LHCN-M2 (cell line): ENCODE measurements at places on chromosomes 13 and 19.

DNA sequence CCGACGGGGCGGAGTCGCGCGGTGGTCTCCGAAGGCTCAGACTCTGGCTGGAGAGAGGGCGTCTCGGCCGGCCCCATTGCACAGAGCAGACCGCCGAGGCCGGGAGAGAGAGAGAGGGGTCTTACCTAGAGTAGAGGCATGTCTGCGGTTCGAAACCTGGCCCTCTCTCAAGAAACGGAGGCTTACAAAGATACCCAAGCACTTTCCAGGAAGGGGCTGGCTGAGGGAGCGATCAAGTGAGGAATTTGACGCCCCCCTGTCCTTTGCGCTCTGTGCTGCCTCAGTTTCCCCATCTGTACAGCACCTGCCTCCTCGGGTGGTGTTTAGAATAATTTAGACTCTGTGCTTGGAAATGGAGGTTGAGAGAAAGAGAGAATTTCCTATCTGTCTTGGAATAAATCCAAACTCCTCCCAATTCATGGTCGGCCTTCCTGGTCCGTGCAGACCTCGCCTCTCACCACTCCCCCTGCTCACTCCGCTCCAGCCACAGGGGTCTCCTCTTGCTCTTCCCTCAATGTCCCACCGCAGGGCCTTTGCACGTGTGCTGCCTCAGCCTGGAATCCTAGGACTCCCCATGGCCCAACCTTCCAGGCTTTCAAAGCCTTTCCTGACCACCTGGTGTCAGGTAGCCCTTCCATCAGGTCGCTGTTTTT is 658 bp upstream of the ISOC2 start:
- peak; percentile 41 for DNase-seq

DNA sequence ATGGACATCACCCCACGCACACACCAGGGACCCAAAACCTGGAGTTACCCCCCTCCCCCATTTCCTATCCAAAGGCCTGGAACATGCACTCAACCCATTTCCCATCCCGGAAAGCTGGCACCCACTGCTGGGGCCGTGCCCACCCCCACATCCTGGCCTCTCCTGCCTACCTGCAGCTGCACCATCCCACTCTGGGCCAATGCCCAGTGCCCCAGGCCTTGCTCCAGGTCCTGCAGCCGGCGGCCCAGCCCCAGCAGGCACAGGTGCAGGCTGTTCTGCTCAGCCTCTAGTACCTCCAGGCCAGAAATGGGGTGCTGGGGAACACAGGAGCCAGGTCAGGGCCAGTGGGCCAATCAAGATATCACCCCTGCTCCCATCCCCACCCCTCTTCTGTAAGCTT is 1.7 kb downstream of the SYNE4 start:
- DNase-seq, result no peak

GRCh38 chr13:50357586-50358118 is 342.4 kb downstream of the KCNRG start:
- DNase-seq, result peak; percentile 66

DNA sequence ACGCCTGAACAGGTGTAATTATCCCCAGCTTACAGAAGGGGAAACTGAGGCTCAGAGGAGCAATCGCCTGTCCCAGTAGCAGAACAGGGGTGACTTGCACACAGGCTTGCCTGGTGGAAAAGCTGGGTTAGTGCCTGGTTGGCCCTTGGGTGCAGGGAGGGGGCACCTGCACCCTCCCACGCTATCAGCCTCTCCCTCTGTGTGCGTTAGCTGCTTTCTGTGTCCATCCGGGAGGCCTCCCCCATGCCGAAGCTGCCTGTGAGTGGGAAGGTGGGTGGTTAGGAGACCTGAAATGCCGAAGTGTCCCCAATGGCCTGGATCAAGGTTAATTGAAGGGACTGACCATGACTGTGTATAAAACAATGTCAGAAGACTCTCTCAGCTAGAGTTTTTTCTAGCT is 295.0 kb downstream of the ZNF536 start:
- no peak for DNase-seq

DNA sequence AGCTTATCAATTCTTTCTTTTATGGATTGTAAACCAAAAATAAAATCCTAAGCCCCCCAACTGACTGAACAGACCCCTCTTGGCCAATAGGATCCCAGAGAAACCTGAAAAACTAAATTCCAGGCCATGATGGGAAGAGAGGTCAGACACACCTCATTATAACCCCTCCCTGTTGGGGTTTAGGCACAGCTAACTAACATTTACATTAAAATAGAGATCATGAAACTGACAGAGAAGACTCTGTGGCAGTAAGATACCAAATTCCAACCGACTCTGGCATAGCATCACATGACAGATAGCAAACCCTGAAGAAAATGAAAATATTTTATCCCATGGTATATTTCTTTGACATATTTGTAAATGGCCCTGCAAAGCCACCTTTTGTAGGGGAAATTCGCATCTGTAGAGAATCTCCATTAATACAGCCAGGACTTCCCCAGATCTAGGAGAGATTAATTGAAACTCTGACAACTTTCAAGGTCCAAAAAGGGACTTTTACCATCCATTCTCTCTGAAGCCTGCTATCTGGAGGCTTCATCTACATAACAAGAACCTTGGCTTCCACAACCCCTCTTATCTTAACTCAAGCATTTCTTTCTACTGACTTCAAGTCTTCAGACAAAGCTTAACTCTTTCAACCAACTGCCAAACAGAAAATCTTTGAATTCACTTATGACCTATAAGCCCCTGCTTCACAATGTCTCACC is 27.1 kb upstream of the GAS6 start:
- DNase-seq, result no peak

DNA sequence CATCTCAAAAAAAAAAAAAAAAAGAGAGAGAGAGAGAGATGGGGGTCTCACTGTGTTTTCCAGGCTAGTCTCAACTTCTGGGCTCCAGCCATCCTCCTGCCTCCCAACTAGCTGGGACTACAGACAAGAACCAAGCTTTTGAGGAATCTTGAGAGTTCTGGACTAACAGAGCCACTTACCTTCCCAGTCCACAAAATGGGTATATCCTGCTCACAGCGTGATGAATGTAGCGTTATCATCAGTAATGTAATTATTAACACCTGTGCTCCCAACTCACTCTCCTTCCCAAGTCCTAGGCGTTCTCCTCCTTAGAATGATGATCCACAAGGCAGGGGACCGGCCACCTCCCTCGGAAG is 4.6 kb upstream of the NANOS3 start:
- no peak for DNase-seq

- DNase-seq, result no peak
Observed at GRCh38 chr13:49956131-49956530, 20.0 kb upstream of the SPRYD7 start.

DNA sequence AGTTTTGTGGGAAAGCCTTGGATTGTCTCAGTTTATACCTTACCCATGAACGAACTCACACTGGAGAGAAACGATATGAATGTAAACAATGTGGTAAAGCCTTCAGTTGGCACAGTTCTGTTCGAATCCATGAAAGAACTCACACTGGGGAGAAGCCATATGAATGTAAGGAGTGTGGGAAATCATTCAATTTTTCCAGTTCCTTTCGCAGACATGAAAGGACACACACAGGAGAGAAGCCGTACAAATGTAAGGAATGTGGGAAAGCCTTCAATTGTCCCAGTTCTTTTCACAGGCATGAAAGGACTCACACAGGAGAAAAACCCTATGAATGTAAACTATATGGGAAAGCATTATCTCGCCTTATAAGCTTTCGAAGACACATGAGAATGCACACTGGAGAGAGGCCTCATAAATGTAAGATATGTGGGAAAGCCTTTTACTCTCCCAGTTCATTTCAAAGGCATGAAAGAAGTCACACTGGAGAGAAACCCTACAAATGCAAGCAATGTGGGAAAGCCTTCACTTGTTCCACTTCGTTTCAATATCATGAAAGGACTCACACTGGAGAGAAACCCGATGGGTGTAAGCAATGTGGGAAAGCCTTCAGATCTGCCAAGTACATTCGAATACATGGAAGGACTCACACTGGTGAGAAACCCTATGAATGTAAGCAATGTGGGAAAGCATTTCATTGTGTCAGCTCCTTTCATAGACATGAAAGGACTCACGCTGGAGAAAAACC is 7.5 kb upstream of the ZNF440 start:
- no peak for DNase-seq

GRCh38 chr13:114046431-114046975 is 72.6 kb upstream of the C13orf46 start:
- DNase-seq, result no peak

- DNase-seq, result no peak
Observed at GRCh38 chr19:19276851-19277250, 3.8 kb upstream of the TM6SF2 start.

GRCh38 chr13:92538164-92538563 is 688.4 kb upstream of the GPC6 start:
- DNase-seq, result no peak

GRCh38 chr19:42207767-42208271 is 9.7 kb downstream of the DEDD2 start:
- DNase-seq, result peak; percentile 78

DNA sequence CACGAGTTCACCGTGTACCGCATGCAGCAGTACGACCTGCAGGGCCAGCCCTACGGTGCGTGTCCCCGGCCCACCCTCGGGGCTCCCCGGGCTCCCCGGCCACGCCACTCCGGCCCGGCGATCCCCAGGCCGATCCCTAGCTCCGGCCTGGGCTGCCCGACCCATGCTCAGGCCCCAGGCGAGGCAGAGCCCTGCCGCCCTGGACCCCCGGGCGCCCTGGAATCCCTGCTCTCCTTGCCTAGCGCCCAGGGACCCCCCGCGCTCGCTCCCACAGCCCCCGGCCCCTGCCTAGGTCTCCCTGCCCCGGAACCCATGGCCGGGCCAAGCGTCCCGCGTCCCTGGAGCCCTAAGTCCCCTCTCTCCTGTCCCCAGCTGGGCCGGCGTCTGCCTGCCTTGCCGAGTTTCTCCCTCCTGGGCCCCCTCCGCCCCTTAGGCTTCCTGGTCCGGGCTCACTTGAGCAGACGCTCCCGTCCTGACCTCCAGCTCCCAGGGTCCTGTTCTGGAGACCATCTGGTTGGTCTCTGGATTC is 494 bp downstream of the NCLN start:
- no peak for DNase-seq

DNA sequence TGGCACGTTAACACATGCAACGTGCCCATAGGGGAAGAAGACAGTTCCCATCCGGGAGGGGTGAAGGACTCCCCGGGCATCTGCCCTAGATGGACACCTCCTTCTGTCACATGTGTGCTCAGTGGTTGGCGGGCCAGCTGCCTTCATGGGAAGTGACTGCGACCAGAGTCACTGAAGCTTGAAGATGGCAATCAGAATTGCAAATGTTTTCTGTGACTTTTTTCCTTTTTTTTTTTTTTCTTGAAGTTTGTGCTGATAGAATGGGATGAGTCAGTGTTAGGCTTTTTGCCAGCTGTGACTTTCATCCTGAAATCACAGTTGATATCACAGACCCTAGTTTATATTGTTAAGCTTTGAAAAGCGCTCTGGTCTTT is 109.2 kb upstream of the MCF2L start:
- peak; percentile 73 for DNase-seq
